Activated CD8-positive, alpha-beta memory T cell treated with anti-CD3 and anti-CD28 coated beads, Interleukin-2, amount 10 ng/mL, durations not matched to agents 7 days and 5 days (primary cell): ENCODE measurements at places on chromosomes 6 and 20.

- DNase-seq, result peak; percentile 25
Measured at GRCh38 chr6:167988945-167989841, 8.3 kb upstream of the KIF25 start.

GRCh38 chr6:157640746-157641451 is 182.1 kb upstream of the SNX9 start:
- no peak for DNase-seq

GRCh38 chr20:34473262-34473883 is 42.8 kb upstream of the DYNLRB1 start:
- DNase-seq, result peak; percentile 59

GRCh38 chr20:22924949-22925612 is 110.0 kb upstream of the SSTR4 start:
- DNase-seq, result no peak

- no peak for DNase-seq
Measured at GRCh38 chr6:72417759-72418158, 204.1 kb upstream of the KCNQ5 start.

GRCh38 chr6:167956983-167957492 is 40.4 kb upstream of the KIF25 start:
- no peak for DNase-seq
